Gastrocnemius medialis (tissue), 4 donors: ENCODE measurements at places on chromosomes 1 and 21.

- DNase-seq = peak; percentile 73
Observed at GRCh38 chr1:6960291-6960811, 175.1 kb downstream of the CAMTA1 start.

DNA sequence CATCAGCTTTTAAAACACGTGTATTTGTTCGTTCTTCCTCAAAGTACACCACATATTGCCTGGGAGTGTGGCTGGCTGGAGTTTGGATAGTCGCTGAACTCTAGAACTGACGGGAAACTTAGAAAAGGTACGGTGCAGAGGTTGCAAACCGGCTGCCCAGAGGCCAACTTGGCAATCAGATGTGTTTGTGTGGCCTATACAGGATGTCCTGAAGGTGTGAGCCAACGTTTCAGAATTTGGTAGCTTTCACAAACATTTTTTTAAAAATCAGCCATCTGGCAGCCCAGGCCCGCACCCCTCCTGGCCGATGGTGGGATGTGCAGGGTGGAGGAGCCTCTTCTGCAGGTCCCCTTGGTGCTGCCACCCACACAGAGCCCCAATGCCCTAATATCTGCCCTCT is 73.6 kb upstream of the SLC25A33 start:
- no peak for DNase-seq

GRCh38 chr1:96698342-96698983 is 23.1 kb upstream of the PTBP2 start:
- DNase-seq = no peak

DNA sequence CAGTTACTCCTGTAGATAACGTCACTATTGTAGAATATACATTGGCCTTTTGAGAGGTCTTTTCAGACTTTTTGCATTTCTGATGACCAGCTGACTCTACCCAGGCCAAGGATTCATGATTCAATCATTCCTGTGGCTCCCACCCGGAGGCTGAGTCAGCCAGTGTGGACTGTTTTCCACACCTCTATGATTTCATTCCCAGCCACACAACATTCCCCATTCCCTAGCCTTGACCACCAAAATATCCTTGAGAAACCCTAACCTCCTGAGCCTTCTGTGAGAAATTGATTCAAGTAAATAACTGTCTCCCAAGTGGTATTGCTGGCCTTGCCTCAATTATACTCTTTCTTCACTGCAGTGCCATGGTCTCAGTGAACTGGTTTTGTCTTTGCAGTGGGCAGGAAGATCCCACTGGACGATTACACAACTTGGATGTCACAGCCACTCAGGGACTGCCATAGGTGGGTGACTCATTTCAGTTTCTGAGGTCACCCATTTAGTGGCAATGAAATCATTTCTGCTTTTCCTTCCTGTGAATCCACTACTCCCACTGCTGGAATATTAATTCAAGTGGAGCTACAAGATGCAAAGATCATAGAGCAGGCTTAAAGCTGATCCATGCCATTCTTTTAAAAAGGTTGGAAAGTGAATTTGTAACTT is 518.6 kb upstream of the ZP4 start:
- no peak for DNase-seq

DNA sequence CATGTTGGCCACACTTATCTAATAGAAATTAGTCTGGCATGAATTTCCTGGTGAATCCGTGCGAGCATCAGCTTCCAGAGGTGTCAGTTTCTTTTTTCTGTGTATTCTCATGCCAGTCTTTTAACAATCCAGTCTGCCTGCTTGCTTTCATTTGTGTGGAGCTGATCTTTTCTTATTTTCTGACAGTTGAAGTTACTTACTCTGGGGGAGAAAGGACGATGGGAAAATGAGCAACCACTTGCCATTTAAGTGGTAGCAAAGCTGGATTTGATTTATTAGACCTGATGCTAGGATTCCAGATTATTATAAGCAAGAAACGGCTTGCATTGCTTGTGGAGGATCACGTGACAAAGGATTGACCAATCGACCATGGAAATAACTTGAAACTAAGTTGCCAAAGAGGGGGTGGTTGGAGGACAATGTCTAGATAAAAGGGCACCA is 24.3 kb upstream of the APP start:
- no peak for DNase-seq

DNA sequence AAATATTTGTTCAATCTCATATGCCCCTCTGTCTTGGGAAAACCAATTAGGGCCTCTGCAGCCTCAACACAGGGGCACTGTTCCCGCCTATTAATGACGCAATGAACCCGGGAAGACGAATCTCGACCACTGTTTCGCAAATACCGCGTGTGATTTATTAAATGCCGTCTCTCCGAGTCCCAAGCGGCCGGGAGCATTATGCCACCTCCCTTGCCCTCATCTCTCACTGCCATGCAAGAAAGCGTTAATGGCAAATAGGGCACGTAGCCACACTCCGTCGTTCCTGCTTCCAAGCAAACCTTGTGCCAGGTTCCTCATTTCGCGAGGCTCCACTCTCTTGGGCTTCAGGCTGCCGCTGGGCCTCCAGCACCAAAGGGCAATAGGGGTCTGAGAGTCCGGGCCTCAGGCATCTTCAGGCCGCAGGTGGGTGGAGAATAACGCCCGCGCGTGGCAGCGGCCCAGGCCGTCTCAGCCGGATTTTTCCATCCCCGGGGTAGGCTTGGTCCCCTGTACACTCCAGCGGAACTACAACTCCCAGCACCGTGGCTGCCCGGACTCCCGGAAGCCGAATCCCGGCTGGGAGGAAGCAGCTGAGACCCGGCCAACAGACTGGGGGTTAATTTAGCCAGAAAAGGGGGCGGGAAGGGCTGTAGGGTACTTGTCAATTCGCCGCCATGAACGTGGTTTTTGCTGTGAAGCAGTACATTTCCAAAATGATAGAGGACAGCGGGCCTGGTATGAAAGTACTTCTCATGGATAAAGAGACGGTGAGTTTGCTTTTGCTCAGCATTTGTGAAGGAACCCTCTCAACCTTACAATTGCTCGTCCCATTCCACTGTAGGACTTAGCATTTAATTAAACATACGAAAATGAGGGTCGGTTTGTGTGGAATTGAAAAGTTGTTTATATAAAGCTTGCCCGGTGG is at the start of gene VPS45:
VPS45 (plus strand) TSS at position 593 of the 925 bp plus-strand sequence; CDS start at position 675, 82 bp downstream.
- DNase-seq = peak; percentile 91

DNA sequence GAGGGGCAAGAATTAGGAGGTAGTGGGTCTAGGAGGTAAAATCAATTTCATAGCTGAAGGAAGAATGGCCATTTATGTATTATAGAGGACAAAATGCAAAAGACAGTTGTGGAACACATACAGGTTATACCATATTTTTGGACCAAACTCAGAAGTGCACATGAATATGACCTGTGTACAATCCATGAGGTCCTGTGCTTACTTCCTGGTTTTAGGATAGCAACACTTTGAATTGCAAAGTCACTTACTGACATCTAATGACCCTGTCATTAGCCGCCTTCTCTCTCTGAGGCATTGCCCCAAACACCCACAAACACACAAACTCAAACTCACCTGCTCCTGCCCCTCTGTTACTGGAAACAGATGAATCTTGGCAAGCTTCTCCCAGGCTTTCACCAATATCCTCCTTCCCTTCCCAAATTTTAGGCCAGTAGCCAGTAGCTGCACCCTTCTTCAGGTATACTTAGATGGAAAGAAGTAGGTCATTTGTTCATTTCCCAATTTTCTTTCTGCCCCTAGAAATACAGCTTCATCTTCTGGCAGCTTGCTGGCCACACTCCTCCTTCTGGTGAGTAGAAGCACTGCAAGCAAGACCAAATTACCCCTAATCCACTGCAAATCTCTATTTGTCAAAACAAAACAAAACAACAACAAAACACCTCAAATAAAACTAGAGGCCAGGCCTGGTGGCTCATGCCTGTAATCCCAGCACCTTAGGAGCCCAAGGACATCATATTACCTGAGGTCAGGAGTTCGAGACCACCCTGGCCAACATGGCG is 13.7 kb upstream of the RPL5 start:
- no peak for DNase-seq

DNA sequence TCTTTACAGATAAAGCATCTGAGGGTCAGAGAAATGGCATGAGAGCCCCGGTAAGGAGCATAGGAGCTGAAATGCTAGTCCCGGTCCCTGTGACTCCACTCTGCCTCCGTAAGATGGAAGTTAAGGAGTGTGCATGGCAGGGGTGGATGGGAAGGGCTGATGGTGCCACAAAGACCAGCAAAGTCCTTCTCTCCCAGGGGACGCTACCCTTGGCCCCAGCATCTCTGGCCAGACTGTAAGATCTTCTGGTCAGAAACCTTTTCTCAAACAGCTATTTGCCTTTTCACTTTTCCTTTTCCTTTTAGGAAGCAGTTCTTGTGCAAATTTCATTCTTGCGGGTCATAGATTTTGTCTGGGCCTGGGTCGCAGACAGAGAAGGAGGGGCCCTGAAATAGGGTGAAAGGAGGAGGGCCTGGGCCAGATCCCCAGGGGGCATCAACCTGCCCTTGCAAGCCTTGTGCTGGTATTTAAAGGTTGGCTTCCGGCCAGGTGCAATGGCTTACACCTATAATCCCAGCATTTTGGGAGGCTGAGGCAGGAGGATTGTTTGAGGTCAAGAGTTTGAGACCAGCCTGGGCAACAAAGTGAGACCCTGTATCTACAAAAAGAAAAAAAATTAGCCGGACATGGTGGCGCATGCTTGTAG is 14.4 kb upstream of the EPS8L3 start:
- DNase-seq = peak; percentile 8

DNA sequence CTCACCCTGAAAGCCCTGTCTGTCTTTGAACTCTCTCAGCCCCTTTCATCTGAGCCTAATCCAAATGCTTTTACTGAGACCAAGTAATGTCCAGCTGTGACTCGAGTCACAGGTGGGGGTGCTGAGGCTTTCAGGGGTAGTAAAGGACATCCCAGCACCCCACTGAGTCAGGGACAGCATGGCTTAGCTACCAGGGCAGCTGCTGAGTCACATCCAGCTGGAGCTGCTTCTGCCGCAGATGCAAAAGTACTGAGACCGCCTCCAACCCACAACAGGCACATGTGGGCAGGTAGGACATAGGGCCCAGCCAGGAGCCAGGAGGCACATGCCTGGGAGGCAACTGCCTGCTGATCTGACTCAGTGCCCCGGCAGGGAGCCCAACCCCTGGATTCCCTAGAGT is 6.7 kb upstream of the VSIG8 start:
- no peak for DNase-seq

DNA sequence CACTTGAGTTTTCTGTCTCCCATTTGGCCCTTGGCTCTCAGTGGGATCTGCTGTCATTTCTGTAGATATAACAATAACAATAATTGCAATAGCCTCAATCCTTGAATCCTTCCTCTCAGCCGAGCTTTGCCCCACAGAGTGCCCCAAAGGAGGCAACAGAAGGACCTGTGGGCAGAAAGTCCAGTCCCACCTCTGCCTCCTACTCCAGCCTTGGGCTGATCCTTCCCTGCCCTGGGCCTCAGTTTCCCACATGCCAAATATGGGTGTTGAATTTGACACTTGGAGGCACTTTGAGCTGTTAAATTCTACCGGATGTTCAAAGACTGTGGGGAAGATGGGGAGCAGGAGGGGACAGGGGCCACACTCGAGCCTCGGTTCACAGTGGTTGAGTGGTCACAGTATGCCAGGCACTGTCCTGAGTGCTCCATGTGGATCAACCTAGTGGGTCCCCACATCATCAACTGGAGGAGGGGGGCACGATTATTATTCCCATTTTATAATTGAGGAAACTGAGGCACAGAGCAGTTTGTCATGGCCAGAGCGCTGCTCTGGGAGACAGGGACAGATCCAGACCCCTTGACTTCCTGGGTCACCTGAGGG is 307.1 kb downstream of the MATN1 start:
- DNase-seq = no peak

- no peak for DNase-seq
Observed at GRCh38 chr1:232923739-232924386, 26.5 kb upstream of the NTPCR start.

DNA sequence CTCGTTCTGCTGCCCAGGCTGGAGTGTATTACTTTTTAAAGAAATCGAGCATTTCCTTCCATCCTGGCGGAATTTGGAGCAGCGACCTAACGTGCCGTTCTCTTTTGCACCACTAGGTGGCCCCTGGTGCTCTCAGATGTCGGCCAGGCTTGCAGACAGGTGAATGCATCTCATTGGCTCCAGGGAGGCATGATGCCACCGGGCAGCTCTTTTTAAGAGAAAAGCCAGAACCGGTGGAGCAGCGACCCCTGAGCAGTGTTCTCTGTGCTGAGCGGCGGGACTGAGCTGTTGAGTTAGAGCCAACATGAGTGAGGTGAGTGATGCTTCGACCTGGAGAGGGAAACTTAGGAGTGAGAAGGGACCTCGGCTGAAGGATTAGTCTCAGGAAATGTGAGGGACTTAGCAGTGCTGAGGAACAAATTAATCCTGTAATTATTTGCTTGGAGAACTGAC is at the start of gene PCP4:
PCP4 (plus strand) TSS at position 241 of the 453 bp plus-strand sequence; CDS start at position 305, 64 bp downstream.
- DNase-seq = no peak

- no peak for DNase-seq
Observed at GRCh38 chr1:24865168-24865567, 64.9 kb downstream of the RUNX3 start.

DNA sequence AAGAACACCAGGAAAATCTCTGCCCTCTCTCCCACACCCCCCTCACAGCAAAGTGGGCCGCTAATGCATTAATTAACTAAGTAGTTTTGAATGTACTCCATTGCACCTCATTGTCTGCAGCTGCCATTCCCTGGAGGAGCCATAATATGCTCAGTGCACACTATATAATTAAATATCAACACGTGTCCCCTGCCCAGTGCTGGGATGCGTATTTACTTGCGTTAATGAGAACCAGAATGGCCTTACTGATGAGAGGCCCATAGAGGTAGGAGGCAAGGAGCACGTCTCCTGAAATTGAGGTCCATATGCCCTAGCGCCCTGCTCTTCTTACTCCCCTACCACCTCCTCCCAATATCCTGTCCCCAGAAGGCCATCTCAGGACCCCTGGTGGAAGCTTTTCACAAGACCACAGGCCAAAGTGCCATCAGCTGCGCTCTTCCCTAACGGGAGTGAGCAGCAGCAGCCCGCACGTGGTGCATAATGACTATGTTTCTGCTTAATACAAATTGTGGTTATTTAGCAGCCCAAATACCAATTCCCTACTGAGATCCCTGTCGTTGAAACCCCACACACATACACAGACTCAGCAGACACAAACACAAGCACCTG is 76.8 kb downstream of the PLXNA2 start:
- no peak for DNase-seq

- no peak for DNase-seq
Observed at GRCh38 chr21:44878053-44878982, 4.8 kb upstream of the PTTG1IP start.

DNA sequence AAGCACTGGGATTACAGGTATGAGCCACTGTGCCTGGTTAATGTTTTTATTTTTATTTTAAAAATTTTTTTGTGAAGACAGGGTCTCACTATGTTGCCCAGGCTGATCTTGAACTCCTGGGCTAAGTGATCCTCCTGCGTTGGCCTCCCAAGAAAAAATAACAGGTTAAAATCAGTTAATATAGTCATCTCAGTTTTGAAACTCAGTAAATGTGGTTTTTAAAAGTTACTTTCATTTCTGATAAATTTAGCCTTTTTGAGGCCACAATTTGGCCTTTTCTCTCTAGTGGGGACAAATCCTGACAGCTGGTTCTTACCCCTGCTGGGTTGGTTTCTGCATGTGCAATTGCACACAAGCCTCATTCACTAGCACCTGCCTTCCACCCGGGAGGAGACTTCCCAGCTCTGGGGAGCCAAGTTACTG is 13.3 kb downstream of the PMF1 start:
- DNase-seq = no peak

- no peak for DNase-seq
Observed at GRCh38 chr1:78227705-78228635, 182.2 kb downstream of the GIPC2 start.

GRCh38 chr1:168260393-168260792 is 20.3 kb upstream of the TBX19 start:
- DNase-seq = no peak
